ENCODE measurements at places on chromosomes 7 and 10.

GRCh38 chr7:27939893-27940292 is 199.9 kb downstream of the TAX1BP1 start:
- DNase-seq, result no peak

GRCh38 chr7:89994483-89994882 is 159.8 kb upstream of the STEAP1 start:
- DNase-seq, result no peak

DNA sequence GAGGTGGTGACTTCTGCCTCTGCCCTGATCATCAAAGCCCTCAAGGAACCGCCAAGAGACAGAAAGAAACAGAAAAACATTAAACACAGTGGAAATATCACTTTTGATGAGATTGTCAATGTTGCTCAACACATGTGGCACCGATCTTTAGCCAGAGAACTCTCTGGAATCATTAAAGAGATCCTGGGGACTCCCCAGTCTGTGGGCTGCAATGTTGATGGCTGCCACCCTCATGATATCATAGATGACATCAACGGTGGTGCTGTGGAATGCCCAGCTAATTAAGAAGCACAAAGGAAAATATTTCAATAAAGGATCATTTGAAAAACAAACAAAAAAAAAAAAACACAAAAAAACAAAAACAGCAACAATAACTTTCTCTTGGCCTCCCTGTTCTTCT is 59.5 kb upstream of the TOMM7 start:
- DNase-seq, result peak; percentile 50

- no peak for DNase-seq
Observed at GRCh38 chr7:130286881-130287280, 6.1 kb upstream of the CPA4 start.

GRCh38 chr7:140677496-140677895 is 4.8 kb downstream of the ADCK2 start:
- DNase-seq, result no peak
